ENCODE measurements at places on chromosomes 1 and 21.

- no peak for DNase-seq
Measured at GRCh38 chr1:20837554-20838192, 50.6 kb upstream of the HP1BP3 start.

DNA sequence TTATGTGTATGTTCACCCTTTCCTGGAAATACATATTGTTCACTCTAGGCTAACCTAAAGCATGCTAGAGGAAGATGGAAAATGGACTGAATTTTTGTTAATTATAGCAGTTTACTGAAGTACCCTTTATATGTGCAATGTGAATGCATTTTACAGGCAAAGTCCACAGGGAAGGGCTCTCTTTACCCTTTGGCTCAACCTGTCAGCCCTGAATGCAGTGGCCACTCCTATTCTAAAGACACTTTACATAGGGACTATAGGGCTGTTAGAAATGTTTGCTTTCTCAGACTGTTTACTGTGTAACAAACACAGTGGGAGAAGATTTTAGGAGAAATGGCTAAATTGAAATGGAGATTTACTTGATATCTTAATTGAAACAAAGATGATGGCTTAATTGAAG lies 78.5 kb downstream of the BRINP2 start:
- DNase-seq = no peak

GRCh38 chr21:21921410-21922232 lies 923.4 kb downstream of the NCAM2 start:
- DNase-seq = no peak

DNA sequence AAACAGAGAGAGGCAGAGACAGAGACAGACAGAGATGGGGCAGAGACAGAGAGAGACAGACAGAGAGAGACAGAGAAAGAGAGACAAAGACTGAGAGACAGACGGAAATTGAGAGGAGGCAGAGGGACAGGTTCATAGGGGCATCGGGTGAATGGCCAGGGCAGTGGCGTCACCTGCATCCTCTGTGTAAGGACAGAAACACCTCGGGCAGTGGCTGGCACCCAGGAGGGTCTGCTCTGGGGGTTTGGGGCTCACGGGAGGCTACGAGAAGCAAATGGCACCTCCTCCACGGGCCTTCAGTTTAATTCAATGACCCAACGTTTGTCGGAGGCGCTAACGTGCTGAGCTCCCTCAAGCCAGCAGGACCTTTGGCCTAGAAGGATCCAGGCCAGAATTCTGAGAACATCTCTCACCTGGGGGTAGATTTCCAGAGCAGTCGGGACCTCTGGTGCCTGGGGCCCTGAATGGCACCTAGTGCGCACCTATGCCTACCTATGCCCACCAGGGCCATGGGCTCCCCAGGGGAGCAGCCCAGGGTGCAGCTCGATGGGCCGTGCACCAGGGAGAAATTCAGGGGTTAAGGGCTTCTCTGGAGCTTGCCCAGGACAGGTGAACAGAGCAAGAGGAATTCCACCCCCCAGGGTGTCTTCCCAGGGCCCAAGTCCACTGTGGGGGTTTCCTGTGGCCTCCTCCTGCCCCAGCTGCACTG lies 20.6 kb upstream of the PTTG1IP start:
- DNase-seq = no peak

DNA sequence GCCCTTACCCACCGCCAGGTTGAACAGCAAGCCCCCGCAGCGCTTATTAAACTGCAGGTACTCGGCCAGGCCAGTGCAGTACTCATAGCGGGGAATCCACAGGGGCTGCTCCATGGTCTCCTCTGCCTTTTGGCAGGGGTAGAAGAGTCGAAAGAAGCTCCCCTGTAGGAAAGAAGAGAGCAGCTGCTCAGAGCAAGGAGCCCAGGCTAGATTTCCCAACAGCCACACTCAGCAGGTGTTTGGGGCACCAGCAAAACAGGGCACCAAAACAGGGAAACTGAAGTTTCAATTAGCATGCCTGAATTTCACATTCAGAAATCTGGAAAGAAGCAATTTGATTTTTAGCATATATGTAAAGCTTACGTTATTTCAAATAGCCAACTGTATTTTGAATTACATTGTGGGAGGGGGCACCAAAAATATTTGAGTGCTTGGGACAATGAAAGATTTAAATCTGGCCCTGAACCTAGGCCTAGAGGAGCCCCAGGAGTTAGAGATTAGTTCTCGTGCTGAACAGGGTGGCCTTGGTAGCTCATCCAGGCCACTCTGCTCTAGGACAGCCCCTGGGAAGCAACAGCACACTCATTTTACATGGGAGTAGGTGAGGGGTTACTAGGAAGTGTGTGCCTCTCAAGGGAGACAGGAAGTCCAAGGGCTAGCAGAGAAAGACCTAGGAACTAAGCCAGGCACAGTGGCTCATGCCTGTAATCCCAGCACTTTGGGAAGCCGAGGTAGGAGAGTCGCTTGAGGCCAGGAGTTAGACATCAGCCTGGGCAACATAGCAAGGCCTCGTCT lies 8.2 kb downstream of the PAFAH2 start:
- DNase-seq = no peak

DNA sequence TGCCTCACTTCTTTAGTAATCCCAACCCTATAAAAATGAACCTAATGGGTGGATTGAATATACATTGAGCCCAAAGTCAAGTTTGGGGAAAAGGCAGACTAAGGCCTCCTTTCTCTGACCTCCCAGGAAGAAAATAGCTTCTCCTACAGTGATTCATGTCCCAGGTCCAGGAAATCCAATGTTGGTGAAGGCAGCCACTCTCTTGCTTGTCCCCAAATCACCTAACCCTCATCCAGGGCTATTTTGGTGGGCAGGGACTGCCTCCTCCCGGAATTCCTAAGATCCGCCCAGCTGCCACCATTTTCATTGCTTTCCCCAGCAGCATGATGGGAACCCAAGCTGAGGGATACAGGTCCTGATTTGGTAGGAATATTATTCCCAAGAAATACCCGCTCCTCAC lies 8.4 kb downstream of the MYOG start:
- no peak for DNase-seq

DNA sequence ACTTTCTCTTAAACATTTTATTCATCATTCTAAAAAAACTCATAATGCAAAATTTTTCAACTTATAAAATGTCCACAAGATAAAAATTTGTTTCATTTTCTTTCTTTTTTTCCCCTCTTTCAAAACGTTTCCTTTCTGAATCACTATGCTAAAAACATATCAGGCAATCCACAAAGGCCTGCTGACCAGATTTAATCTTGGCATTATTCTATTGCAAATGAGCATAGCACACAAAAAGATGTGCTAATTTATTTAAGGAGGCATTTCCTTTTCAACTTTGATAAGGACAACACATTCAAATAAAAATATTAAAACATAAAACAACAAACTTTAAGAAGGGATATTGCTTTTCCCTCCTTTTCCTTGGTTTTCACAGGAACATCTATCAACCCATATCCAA lies 215.3 kb upstream of the FOXD3 start:
- no peak for DNase-seq

- DNase-seq = peak; percentile 23
Measured at GRCh38 chr1:221994274-221994698, 252.4 kb upstream of the DUSP10 start.

GRCh38 chr1:214362188-214362882 lies 81.4 kb downstream of the SMYD2 start:
- DNase-seq = no peak

- peak; percentile 91 for DNase-seq
Measured at GRCh38 chr1:151130987-151131586, 15.3 kb downstream of the SEMA6C start.

GRCh38 chr21:45945868-45946210 lies 35.7 kb upstream of the COL6A1 start:
- DNase-seq = no peak

- no peak for DNase-seq
Measured at GRCh38 chr1:247189981-247190798, 18.4 kb upstream of the ZNF124 start.

- DNase-seq = no peak
Measured at GRCh38 chr1:93689521-93690223, 8.0 kb upstream of the BCAR3 start.

GRCh38 chr1:208335371-208336136 lies 91.4 kb upstream of the PLXNA2 start:
- DNase-seq = no peak

DNA sequence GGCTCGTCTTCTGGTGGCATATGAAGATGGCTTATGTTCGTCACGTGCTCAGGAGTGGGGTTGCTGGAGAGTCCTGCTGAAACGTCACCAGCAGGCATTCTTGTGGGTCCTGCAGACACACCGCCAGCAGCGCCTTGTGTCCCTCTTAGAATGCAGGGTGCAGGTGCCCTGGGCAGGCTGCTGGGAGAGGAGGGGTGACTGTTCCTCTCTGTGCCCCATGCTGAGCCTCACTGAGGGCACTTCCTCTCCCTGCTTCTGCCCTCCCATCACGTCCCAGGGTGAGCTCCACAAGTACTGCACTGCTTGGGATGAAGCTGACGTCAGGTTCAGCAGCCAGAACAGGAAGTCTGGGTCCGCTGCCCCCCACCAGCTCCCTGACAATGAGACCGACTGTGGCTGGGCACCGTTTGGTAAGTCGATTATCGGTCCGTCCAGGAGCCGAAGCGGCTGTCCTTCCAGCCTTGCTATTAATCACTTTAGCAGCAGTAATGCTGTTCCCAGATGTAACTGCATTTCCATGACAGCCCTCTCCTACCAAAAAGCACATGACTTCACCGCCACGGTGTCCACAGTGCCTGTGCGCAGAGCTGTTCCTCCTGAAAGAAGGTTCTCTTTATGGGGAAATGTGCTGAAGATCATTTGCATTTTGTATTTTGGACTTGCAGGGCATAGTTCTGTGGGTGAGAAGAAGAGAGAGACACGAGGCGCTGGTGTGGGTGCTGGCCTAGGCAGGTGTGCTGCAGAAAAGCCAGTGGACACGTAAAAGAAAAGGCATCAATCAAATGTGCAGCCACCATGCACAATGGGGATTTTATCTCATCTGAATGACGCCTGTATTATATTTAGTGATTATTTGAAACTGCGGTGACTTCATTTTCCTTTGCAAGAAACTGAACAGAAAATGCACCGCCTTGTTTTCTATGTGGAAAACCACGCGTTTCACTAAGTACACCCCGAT lies 21.0 kb downstream of the SLC37A1 start:
- no peak for DNase-seq

- no peak for DNase-seq
Measured at GRCh38 chr21:45351526-45352275, 53.3 kb upstream of the COL18A1 start.

GRCh38 chr1:116324411-116324810 lies 48.6 kb upstream of the ATP1A1 start:
- DNase-seq = no peak

GRCh38 chr1:91402023-91402422 lies 2.6 kb downstream of the HFM1 start:
- no peak for DNase-seq

- no peak for DNase-seq
Measured at GRCh38 chr1:223549740-223550139, 115.8 kb downstream of the CAPN8 start.

GRCh38 chr1:206102292-206102936 lies 14.8 kb downstream of the AVPR1B start:
- DNase-seq = no peak

GRCh38 chr1:19852036-19852435 lies 30.2 kb upstream of the OTUD3 start:
- DNase-seq = no peak

- no peak for DNase-seq
Measured at GRCh38 chr1:16247441-16247840, 10.5 kb upstream of the CPLANE2 start.

DNA sequence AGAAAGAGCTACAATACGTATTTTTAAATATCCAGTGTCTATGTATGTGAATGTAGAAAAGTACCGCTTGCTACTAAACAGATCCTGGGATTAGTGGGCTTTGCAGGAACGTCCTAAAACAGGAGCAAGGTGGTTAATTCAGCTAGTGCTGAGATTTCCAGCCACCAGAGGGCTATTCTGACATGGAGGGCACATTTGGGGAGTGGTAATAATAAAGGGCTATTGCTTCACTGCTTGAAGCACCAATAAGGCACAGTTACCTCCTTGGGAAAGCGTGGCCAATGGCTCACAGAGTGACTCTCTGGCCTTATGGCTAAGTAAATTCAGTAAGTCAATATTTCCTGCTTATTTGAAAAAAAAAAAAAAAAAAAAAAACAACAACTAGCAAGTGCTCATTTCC lies 152.4 kb downstream of the GABPA start:
- no peak for DNase-seq

DNA sequence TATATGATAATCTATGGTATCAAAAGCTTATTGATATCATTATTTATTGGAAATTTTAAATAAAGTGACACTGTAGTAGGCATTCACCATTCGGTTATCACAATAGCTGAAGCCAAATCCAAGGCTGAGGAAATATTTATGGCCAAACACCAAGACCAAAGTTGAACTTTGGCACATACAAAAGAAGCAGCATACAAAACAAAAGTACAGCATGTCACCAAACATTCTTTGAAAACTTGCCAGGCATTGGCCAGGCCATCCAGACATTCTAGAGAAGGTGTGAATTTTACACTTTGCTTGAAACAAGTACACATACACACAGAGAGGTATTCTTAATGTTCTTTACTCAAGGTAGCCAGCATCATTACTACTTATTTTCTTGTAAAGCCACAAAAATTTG lies 544.4 kb upstream of the CXADR start:
- DNase-seq = no peak

DNA sequence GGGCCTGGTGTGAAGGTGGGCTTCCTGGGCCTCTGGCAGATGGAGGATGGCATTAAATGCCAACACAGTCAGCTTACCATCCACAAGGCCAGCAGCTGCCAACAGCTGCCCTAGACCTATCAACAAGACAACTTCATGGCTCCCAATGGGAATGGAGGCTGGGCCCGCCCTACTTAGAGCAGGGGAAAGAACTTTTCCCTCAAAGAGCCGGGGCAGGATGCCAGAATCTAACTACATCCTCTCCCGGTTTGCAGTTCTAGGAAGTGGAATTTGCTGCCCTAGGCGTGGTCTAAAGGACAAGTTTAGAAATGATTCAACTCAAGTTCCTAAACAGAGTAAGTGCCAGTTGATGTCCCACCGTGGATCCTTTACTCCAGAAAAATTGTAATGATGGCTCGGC lies 13.1 kb downstream of the ICMT start:
- DNase-seq = no peak

- DNase-seq = no peak
Measured at GRCh38 chr1:12772520-12772919, 1.0 kb upstream of the PRAMEF12 start.

GRCh38 chr1:153770797-153771196 lies 4.4 kb upstream of the SLC27A3 start:
- no peak for DNase-seq

GRCh38 chr1:202587859-202588485 lies 122.3 kb downstream of the SYT2 start:
- no peak for DNase-seq

DNA sequence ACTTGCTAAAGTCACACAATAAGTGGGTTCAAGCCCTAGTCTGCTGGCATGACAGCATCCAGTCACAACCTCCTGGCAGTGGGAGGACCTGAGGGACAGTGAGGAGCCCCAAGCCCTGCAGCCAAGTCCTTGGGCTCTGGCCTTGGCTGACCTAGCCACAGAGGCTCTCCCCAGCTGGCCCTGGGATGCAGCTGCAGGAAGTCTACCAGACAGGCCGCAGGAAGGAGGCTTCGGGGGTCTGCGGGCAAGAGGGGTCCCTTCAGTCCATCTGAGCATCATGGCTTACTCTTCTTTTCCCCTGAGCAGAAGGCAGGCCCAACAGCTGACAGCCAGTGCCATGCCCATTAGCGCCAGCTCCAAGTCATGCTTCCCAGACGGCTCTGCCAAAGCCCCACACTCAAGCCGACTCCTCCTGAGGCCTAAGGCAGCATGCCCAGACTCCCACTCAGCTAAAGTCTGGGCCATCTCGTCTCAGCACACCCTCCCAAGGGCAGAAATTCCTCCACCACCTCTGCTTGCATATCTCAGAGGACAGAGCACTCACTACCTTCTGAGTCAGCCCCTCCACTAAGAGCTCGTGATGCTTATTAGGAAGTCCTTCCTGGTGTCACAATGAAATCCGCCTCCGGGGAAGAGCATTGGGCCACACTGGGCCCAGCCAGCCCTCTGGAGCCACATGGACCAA lies 20.1 kb downstream of the SLC1A7 start:
- DNase-seq = no peak

Measured in stimulated activated CD4-positive, alpha-beta T cell treated with anti-CD3 and anti-CD28 coated beads, Interleukin-1b, Interleukin-23, amount 100 ng/mL, for 48 hours (primary cell).